ENCODE measurements at places on chromosomes 6 and 20. TPM values are rescaled to one million over a fixed set of nuclear protein-coding genes. Genes with fewer than 3 reads are reported as not detected.
A peak's percentile ranks its signal among the peaks of the same experiment; 100 is the strongest.

The EYA2 gene
- total RNA-seq: 1.6 TPM

- DNase-seq: no peak
These were observed 3.0 kb upstream of the BLCAP start for GRCh38 chr20:37530696-37531095.

DNA sequence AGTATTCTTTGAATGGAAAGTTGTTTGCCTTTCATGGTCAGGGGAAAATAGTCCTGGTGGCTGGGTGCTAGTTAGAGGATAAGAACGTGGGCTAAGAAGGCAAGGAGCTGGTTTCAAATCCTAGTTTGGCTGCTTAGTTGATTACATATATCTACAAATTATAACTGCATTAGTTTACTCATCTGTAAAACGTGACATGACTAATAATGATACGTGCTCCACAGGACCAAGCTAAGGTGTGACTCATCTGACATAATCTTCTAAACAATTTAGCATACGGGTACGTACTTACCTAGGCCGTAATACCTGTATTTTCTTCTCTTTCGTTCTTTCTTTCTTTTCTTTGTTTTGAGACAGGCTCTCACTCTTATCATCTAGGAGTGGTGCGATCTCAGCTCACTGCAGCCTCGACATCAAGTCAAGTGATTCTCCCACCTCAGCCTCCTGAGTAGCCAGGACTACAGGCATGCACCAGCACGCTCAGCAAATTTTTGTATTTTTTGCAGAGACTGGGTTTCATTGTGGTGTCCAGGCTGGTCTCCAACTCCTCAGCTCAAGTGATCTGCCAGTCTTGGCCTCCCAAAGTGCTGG lies 1274.2 kb upstream of the GJE1 start:
- no peak for DNase-seq

GRCh38 chr20:18058661-18059467 lies 1.1 kb upstream of the OVOL2 start:
- DNase-seq: no peak

DNA sequence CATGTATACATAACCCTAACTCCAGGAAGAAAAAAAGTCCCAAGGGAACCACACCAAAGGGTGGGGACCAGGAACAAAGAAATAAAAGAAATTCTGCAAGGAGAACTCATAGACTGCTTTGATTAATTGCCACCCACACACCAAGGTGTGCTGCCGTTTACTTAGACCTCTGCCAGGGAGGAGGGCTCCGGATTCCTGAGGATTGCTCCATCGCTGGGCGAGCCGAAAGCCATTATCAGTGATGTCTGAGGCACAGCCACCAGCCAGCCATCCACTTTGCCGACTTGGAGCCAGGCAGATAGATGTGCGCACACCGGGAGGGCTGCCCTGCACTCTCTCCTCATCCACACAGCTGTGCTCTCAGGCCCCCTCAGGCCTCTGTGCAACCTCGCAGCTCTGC lies 272.7 kb upstream of the FOXQ1 start:
- DNase-seq: no peak

DNA sequence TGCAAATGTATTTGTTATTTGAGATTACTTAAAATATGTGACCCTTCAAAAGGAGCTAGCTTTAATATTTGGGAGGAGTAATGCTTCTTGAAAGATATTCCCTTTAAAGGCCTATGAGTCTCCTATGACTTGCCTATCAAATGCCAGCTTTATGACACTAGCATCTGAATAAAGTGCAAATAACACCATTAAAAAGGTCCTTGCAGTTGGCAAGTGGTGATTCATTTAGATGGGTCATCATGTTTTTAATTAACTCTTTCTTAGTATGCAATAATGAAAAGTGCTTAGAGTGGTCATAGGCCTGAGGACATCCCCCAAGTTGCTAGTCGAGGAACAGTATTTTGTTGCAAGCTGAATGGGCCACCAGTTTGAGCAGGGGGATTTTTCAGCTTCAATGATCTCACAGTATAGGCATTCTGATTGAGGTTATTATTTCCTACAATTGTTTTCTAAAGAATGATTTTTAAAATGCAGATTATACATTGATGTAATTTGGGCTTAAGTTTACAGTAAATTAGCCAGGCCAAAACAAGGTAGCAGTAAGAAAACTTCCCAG lies 3.7 kb upstream of the CD2AP start:
- no peak for DNase-seq

- DNase-seq: no peak
These were observed 6.9 kb upstream of the ZBTB12 start for GRCh38 chr6:31908791-31909190.

DNA sequence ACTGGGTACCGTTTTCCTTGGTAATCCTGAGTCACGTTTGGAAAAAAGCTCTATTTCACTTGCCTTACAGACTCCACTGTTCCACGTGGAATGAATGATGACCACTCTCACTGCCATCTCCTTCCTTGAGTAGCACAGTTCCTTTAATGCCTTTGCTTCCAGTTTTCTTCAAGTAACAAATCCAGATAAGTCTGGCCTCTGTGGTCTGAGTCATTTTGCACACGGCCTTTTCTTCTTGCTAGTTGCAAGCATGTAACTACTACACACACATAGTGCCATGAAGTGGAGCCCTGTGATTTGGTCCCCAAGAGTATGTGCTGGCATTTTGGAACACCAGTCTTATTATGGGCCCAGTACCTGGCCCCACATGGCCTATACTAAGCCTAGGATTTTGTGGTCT lies 182.8 kb downstream of the SASH1 start:
- no peak for DNase-seq

GRCh38 chr6:130670142-130670541 lies 157.1 kb upstream of the SMLR1 start:
- DNase-seq: no peak

DNA sequence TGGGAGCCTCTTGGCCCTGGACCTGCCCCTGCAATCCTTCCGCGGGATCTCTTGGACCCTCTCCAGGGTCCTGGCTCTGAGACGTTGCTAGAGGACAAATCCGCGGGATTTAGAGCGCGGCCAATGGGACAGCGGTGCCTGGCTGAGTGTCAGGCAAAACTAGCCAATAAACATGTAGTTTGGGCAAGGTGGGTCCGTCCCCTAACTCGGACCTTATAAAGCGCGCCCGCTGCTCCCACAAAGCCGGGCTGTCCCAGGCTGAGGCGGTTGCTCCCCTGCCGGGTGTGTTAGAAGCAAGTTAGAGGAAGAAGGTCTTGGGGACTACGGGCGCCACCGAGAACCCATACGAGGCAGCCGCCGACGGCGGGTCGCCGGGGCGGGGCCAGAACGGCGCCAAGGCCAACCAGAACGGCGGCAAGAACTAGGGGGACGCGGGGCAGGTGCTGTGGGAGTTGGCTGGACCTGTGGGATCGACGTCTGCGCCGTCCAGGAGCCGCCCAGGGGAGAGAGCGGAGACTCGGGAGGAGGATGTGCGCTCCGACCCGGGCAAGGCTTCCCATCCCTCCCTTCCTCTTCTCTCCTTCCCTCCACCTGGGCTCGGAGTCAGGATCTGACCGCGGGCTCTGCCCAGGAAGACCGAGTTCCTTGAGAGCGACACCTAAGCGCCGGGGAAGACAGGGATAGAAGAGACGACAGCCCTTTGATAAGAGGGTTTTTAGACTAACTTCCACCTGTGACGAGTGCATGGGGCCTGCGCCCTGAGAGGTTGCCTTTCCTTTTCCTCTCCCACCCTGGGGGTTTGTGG lies 6.5 kb upstream of the TMEM14A start:
- DNase-seq: peak; percentile 93

Measured in H1 (cell line).